HCT116 (cell line): ENCODE measurements at places on chromosomes 5 and 9. TPM values are rescaled to one million over a fixed set of nuclear protein-coding genes. Genes with fewer than 3 reads are reported as not detected.

Gene SLC36A2
- not detected for total RNA-seq

Gene FAM221B
- not detected for total RNA-seq

Gene SIT1
- not detected for total RNA-seq

Gene SLCO6A1
- 0.69 TPM for total RNA-seq

Gene CDH10
- total RNA-seq, result not detected

Gene RGS7BP
- not detected for total RNA-seq

Gene CA9
- total RNA-seq, result 8.5 TPM

Gene CSF2
- total RNA-seq, result 0.30 TPM

Gene LCN6
- total RNA-seq, result not detected

Gene IFNE
- 0.96 TPM for total RNA-seq

Gene ANGPTL2
- 0.20 TPM for total RNA-seq

- DNase-seq, result no peak
Observed at GRCh38 chr5:133635051-133635450, 22.7 kb upstream of the FSTL4 start.

DNA sequence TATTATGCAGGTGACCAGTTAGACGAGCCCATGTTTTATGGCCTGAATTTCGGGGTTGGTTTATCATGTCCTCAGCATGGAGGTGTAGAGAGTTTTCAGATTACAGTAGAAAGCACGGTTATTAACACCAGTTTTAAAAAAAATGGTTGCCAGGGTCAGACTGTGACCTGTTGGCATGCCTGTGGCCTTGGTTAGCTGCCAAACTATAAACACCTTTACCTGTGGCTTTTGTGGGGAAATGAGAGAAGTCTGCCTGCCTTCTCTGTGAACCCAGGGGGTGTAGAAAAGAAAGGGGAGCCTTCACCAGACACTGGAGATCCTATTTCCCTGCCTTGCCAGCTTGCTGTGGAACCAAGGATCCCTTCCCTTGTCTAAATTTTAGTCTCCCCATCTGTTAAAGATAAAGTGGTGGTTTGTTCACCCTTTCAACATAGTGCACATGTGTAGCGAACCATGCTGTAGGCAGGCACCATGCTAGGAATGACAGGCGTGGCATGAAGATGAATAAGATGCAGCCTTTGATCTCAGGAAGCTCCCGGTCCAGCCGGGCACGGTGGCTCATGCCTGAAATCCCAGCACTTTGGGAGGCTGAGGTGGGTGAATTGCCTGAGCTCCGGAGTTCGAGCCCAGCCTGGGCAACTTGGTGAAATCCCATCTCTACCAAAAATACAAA, 6.1 kb upstream of the PHF19 start:
- no peak for DNase-seq

- no peak for DNase-seq
Observed at GRCh38 chr5:110681953-110682352, 44.5 kb downstream of the TMEM232 start.

GRCh38 chr5:167152561-167152960, 1138.9 kb upstream of the WWC1 start:
- no peak for DNase-seq

- no peak for DNase-seq
Observed at GRCh38 chr5:97991236-97991635, 782.2 kb upstream of the RGMB start.

- no peak for DNase-seq
Observed at GRCh38 chr9:95970317-95970716, 94.8 kb downstream of the ERCC6L2 start.

DNA sequence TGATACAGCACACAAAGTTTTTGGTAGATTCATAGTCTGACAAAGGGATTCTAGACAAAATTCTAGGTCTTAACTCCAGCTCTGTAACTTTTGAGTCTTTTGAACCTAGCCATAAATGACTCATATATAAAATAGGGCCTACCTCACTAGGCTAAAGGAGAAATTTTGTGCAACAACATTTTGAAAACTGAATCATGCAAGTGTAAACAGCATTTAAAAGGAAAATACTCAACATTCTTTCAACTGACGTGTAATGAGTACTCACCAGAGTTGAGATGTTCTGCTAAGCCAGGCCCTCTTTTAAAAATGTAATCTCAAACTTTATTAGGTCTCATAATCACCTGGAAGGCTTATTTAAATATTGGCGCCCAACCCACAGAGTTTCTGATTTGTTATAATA, 113.2 kb downstream of the STK32A start:
- DNase-seq, result no peak

DNA sequence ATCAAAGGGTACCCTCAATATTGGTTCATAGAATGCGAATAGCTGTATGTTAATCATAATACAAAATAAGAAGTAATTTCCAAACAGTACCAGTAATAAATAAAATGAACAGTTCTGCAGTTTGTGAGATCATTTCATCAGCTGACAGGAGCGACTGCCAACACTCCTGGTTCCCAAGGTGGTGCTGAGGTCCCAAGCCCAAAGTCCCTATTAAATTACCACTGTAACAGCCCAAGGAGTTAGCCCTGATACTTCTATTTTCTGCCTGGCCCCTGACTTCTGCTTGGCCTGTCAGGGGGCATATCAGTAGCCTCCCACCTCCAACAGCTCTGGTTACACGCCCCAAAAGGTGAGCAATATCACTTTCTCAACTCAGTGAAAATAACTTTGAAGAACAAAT, 47.1 kb downstream of the ANKH start:
- no peak for DNase-seq

DNA sequence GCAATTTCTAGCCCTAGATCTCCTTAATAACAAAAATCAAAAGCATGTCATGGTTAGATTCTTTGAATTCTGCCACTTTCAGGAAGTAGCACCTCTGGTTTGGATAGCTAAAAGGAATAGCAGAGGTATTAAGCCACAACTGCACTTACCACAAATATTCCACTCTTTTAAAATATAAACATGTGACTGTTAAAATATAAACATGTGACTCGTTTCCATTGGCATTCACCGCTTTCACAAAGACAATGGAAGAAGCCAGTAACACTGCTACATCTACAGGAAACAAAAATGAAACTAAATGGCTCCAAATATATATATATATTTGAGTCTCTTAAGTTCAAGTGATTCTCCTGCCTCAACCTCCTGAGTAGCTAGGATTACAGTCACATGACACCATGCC, 222.9 kb downstream of the ARL15 start:
- no peak for DNase-seq

DNA sequence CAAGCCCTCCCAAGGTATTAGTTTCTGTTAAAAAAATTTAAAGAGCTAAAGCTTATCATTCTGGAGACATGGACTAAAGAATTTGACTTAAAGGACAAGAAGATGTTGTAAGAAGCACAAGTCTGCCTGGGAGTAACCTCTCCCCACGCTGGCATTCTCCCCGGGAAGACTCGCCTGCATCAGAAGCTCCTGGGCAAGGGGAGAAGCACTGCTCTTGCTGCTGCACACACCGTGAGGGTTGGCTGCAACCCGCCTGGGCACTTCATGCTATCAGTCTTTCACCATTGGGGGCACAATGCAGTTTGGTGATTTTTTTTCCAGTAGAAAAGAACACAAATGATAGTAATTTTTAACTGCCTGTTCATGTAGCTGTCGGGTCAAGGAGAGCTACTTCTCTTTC, 192.5 kb upstream of the PANK3 start:
- DNase-seq, result no peak

- no peak for DNase-seq
Observed at GRCh38 chr9:128097543-128098296, 29.7 kb downstream of the SLC25A25 start.

DNA sequence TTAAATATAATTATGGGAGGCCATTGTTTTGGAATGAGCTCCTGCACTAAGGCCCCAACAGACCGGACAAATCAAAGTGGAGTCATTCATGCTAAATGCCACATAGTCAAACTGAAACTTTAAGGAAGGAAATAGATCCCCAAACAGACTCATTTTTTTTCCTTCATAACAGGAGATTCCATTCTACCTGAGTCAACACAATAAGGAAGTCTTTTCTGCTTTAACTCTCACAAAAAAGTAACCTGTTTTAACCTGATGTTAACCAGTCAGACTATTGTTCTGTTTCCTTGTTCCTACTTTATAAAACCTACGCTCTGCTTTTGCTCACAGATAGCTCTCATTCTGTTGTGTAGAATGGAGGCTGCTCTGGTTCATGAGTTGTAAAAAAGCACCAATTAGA, 234.9 kb downstream of the YTHDC2 start:
- DNase-seq, result no peak

DNA sequence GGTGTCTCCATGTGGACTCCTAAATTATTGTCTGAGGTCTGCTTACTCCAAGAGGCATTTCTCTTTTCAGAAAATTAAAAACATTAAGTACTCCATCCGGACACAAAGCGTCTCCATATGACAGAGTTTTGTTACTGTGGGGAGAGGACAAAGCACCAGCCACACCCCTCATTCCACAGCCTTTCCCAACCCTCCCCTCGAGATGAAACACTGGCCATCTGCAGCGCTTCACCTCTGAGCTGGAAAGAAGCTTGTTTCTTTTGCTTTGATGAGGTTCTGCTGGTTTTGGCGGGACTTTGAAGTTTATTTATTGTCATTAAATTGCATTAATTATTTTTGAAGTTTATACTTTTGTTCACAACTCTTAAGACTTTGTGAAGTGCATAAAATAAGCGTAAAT, 27.6 kb upstream of the NKD2 start:
- DNase-seq, result no peak

GRCh38 chr5:157543825-157544622, 31.6 kb downstream of the ADAM19 start:
- no peak for DNase-seq

DNA sequence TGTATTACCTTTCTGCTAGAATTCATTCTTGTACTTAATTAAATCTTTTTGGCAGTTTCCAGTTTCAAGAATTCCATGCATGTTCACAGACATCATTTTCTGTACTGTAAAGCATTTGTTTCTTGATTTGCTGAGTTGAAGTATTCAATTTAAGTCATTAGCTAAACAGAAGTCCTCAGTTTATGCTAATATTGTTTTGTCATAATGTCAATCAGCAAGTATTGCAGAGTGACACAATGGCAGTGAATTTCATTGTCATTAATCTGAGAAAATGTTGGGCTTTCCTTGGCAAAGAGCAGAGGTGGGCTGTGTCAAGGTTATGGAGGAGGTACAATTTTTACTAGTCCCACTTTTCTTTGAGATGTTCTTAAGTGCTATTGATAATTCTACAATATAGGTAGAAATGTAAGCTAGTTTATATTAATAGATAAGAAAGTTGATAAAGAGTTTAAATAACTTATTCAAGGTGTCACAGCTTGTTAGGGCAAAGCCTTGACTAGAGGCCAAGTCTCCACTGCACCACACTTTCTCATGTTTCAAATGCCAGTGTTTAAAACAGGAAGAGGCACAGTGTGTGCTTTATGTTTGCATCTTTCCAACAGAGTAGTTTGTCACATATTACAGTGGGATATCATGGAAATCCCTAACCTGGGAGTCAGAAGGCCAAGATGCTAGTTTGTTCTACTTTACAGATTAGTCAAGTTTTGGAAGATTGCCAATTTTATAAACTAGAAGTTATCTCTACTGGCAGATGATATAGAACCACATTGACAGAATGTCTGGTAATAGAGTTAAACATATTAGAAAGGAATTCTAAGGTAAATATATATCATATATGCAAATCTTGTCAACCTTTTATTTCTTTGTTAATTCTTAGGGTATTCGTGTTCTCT, 56.3 kb downstream of the SLF1 start:
- no peak for DNase-seq

GRCh38 chr9:109989296-109989695, 209.3 kb downstream of the PALM2AKAP2 start:
- DNase-seq, result no peak

GRCh38 chr9:107034831-107035230, 171.9 kb downstream of the ZNF462 start:
- DNase-seq, result no peak

DNA sequence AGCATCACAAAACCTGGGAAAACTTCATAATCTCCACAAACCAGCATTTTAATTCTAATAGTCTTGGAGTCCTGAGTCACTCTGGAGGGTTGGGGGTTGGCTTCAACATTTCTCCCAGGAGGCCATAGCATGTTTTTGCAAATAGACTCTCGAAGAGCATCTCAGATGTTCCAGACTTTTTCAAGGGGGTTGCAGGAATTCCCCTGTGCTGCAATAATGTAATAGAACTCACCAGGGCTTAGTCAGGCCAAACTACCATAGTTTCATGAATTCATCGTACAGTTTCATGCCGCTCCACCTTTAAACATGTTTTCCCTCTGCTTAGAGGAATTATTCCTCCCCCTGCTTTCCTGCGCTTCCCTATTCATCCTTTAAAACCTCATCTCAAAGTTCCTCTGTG, 499.5 kb upstream of the KLF4 start:
- DNase-seq, result no peak

- DNase-seq, result no peak
Observed at GRCh38 chr5:95960667-95961616, 709 bp downstream of the ELL2 start.

- DNase-seq, result no peak
Observed at GRCh38 chr5:11396917-11397316, 507.3 kb downstream of the CTNND2 start.

GRCh38 chr9:133968428-133968827, 23.7 kb downstream of the VAV2 start:
- no peak for DNase-seq

- DNase-seq, result no peak
Observed at GRCh38 chr5:6591671-6592288, 41.1 kb downstream of the NSUN2 start.

DNA sequence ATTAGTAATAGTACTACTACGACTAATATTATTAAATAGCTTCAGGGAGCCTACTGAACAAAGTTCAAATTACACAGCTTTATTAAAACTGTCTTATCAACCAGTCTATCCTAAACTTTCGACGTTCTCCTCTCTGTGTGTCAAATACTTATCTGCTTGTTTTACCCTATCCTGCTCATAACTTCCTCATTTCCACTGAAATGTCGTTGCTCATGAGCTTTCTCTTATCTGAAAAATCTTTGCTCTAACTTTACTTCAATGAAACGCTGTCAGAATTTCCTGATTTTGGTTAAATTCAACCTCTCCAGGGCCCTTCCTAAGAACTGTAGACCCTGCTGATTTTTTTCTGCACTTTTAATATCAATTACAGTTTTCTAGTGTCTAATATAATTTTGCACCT, 1431.0 kb upstream of the WWC1 start:
- DNase-seq, result no peak

GRCh38 chr9:35609001-35609819, 4.1 kb downstream of the TESK1 start:
- no peak for DNase-seq

- DNase-seq, result no peak
Observed at GRCh38 chr5:129508606-129509005, 48.5 kb downstream of the ADAMTS19 start.
